HCT116 (cell line): ENCODE measurements at places on chromosomes 3 and 15. TPM values are rescaled to one million over a fixed set of nuclear protein-coding genes. Genes with fewer than 3 reads are reported as not detected.

DNA sequence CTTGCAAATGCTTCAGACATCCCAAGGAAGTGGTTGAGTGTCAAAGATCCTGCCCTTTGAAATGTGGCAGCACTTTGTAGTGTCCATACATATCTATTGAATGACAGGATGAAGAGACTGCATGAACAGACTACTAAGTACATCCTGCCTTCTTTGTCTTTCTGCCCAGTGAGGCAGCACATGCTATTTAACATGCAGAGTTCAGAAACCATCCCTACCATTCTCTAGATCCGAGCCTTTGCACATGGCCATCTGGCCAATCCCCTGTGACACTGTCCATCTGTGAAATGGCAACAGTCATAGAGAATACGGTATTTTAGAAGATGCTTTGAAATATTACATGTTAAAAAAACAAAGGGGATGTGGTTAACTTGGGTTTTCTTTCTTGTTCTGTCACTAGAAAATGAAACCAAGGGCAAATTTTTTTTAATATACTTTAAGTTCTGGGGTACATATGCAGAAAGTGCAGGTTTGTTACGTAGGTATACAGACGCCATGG is 519.6 kb downstream of the NTRK3 start:
- H3K4me1 ChIP-seq: no peaks in the 10 kb centered on the region
- no peak for DNase-seq
- H3K36me3 ChIP-seq: no peaks in the 10 kb centered on the region
- no peak overlapping the region for H3K4me3 ChIP-seq
- no peaks in the 10 kb centered on the region for H3K27me3 ChIP-seq
- no peak overlapping the region for H3K27ac ChIP-seq

GRCh38 chr3:186996356-186996755 is 66.0 kb downstream of the ST6GAL1 start:
- H3K36me3 ChIP-seq: no peaks in the 10 kb centered on the region
- no peak overlapping the region for H3K27ac ChIP-seq
- H3K4me3 ChIP-seq: no peak overlapping the region

GRCh38 chr3:126578702-126579101 is 20.0 kb upstream of the C3orf22 start:
- no peak for DNase-seq
- H3K36me3 ChIP-seq: no peaks in the 10 kb centered on the region
- H3K4me3 ChIP-seq: no peak overlapping the region
- no peaks in the 10 kb centered on the region for H3K27me3 ChIP-seq

GRCh38 chr3:11604139-11604892 is 39.4 kb downstream of the VGLL4 start:
- H3K4me1 ChIP-seq: 0 out of 2 replicates have a peak, but pooled peaks cover 2% of the 10 kb centered on the region
- H3K27me3 ChIP-seq: no peaks in the 10 kb centered on the region
- H3K4me3 ChIP-seq: no peak overlapping the region
- no peak for DNase-seq
- no peak overlapping the region for H3K27ac ChIP-seq

DNA sequence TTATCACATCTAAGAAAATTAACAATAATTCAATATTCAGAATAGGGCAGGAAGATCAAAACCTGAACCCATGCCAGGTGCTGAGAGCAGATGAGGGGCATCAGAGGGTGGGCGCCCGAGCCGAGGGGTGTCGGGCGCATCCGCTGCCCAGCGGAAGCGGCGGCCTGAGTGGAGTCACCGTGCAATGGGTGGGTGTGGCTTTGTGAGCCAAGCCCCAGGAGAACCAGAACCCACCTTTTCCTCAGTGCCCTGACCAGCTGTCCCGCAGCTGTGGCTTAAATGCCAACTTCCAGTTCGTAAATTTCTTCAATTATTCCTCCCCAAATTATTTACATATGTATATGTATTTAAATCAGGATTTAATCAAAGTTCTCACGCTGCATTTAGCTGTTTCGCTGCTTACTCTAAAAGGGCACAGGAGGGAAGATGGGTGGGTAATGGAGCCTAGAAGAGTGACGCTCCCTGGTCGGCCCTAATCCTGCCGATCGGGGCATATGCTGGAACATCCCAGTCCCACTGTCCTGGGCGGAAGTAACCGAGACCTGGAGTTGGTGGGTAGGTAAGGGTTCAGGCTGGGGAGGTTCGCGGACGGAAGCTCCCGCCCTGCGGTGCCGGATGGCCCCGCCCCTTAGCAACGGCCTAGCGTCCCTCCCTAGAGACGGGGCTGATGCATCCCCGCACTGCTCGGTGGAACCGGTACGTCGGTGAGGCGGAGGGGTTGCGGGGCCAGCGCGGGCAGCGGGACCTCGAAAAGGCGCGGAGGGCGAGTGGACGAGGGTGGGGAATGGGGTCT is 1.3 kb downstream of the DNAH1 start:
- no peak for DNase-seq
- no peaks in the 10 kb centered on the region for H3K36me3 ChIP-seq
- no peaks in the 10 kb centered on the region for H3K27me3 ChIP-seq
- no peak overlapping the region for H3K27ac ChIP-seq
- H3K4me1 ChIP-seq: peaks cover 15% of the 10 kb centered on the region; the same call in 1 of the 2 replicates

- H3K4me3 ChIP-seq: no peak overlapping the region
- H3K36me3 ChIP-seq: no peaks in the 10 kb centered on the region
- H3K27ac ChIP-seq: no peak overlapping the region
- no peaks in the 10 kb centered on the region for H3K27me3 ChIP-seq
- DNase-seq: no peak
Measured at GRCh38 chr15:66631616-66632263, 65.9 kb upstream of the LCTL start.

GRCh38 chr15:82566690-82567089 is 26.4 kb upstream of the RPS17 start:
- no peaks in the 10 kb centered on the region for H3K4me1 ChIP-seq
- H3K27ac ChIP-seq: no peak overlapping the region
- H3K27me3 ChIP-seq: no peaks in the 10 kb centered on the region
- no peak for DNase-seq

DNA sequence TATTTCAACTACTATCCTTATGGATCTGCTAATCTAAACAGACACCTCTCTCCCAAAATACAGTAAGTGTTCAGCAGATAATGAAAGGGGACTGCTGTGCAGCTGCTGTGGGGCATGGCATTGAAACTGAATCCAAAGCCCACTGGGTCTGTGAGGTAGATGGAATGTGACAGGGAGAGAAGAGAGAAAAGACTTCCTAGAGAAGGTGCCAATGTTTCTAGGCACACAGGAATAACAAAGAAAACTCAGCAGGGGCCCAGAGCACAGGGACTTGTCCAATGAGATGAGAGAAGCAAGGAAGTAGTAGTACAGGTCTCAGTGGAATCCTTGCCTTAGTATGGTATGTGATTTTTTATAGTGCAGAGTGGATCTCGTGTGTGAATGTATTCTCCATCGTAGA is 457.8 kb downstream of the IL5RA start:
- H3K4me1 ChIP-seq: no peaks in the 10 kb centered on the region
- no peak overlapping the region for H3K27ac ChIP-seq
- H3K36me3 ChIP-seq: no peaks in the 10 kb centered on the region
- no peak for DNase-seq

- H3K4me1 ChIP-seq: peaks cover 7% of the 10 kb centered on the region; the same call in 1 of the 2 replicates
- no peak overlapping the region for H3K4me3 ChIP-seq
Measured at GRCh38 chr3:195210266-195210973, 60.5 kb downstream of the XXYLT1 start.

DNA sequence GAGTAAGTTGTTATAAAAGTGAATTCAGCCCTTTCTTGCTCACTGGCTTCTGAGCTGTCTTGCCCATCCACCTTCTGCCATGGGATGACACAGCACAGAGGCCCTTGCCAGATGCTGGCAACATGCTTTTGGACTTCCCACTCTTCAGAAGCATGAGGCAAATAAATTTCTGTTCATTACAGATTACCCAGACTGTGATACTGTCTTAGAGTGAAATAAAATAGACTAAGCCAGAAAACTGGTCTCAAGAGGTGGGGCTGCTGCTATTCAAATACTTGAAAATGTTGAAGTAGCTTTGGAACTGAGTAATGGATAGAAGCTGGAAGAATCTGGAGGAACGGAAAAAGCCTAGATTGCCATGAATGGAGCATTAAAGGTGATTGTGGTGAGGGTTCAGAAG is 170.4 kb downstream of the ZMAT3 start:
- H3K27ac ChIP-seq: no peak overlapping the region
- no peaks in the 10 kb centered on the region for H3K27me3 ChIP-seq
- no peak overlapping the region for H3K4me3 ChIP-seq
- no peak for DNase-seq

GRCh38 chr15:37015035-37015434 is 85.3 kb downstream of the MEIS2 start:
- no peaks in the 10 kb centered on the region for H3K27me3 ChIP-seq
- no peak overlapping the region for H3K4me3 ChIP-seq
- H3K36me3 ChIP-seq: no peaks in the 10 kb centered on the region

The TRIM59 gene
- total RNA-seq: 41.6 TPM

The ZXDC gene
- 29.9 TPM for total RNA-seq

The CLDN1 gene
- total RNA-seq: 0.20 TPM

The GOLGA8Q gene
- not detected for total RNA-seq

The BFSP2 gene
- total RNA-seq: not detected

The CFAP92 gene
- total RNA-seq: 3.6 TPM
